ENCODE measurements at places on chromosomes 2 and 18. TPM values are rescaled to one million over a fixed set of nuclear protein-coding genes. Genes with fewer than 3 reads are reported as not detected.

Gene CNDP1
- not detected for total RNA-seq

Gene ATOH8
- total RNA-seq = 29.6 TPM

Gene LCT
- total RNA-seq = not detected

Gene CIB4
- total RNA-seq = not detected

Gene CEP192
- total RNA-seq = 33.3 TPM

Gene GRP
- not detected for total RNA-seq

Gene APCDD1
- 46.4 TPM for total RNA-seq

Gene EFHD1
- 46.8 TPM for total RNA-seq

Gene RSAD2
- 6.4 TPM for total RNA-seq

Gene EFEMP1
- total RNA-seq = 246 TPM

Gene ESPNL
- 0.30 TPM for total RNA-seq

Gene METTL21A
- 9.2 TPM for total RNA-seq

DNA sequence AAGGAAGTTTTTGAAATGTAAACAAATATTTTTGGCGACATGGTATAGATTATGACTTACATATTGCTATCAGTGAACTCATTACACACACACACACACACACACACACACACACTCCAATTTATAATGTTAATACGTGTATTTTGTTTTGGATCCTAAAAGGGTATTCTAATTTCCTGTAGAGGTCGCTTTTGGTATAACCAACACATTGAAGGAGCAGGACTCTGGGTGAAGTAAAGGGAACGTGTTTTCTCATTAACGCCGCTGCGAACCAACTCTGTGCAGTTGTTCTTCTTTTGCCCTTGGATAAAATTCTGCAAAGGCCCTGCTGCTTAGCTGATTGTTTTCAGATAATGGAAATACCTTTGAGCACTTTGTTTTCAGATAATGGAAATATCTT, 190.4 kb downstream of the PMAIP1 start:
- DNase-seq = no peak

DNA sequence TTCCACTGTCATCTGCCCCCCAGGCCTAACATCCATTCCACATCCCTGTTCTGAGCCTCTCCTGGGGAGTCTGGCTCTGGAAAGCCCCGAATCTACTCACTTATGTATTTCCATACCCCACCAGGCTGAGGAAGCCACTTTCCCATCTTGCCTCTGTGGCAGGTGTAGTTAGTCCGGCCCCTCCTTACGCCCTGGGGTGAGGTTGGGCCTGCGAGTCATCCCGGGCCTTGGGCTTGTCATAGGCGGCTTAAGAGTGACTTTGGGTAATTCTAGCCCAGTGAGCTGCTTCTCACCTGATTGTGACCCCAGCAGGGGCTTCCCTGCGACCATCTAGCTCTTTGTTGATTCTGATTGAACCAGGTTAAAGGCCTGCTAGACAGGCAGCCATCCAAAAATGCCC, 21.1 kb downstream of the PCARE start:
- DNase-seq = peak; percentile 17

DNA sequence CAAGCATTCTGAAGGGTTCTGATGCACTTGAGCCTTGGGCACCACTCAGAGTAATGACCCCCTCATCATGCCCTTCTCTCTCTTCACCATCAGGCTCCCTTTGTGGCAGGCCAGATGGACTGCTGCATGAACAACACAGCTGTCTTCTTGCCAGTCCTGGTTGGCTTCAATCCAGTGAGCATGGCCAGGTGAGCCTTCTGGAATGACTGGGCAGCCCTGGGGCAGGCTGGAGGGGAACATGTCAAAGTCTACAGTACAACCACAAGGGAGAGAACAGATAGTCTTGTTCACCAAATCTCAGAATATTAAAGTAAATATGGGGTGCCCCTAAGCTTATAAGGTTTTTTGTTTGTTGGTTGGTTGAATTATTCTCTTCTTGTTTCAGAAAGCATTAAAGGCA, 4.4 kb downstream of the GCKR start:
- no peak for DNase-seq

DNA sequence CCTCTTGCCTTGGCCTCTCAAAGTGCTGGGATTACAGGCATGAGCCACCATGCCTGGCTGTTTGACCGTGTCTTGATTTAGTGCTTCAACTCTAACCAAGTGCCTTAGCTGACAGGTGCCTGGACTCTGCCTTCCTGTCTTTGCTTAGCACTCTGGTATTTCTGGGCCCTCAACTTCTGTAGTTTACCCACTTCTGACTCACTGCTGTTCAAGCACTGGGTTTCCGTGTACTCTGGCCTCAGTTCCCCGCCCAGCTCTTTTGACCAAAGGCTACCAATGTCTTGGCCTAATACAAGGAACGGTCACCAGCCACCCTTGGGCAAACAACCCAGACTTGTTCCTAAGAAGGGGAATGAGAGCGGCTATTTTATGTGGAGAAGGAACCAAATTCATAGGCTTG, 35.7 kb upstream of the CABLES1 start:
- DNase-seq = no peak

DNA sequence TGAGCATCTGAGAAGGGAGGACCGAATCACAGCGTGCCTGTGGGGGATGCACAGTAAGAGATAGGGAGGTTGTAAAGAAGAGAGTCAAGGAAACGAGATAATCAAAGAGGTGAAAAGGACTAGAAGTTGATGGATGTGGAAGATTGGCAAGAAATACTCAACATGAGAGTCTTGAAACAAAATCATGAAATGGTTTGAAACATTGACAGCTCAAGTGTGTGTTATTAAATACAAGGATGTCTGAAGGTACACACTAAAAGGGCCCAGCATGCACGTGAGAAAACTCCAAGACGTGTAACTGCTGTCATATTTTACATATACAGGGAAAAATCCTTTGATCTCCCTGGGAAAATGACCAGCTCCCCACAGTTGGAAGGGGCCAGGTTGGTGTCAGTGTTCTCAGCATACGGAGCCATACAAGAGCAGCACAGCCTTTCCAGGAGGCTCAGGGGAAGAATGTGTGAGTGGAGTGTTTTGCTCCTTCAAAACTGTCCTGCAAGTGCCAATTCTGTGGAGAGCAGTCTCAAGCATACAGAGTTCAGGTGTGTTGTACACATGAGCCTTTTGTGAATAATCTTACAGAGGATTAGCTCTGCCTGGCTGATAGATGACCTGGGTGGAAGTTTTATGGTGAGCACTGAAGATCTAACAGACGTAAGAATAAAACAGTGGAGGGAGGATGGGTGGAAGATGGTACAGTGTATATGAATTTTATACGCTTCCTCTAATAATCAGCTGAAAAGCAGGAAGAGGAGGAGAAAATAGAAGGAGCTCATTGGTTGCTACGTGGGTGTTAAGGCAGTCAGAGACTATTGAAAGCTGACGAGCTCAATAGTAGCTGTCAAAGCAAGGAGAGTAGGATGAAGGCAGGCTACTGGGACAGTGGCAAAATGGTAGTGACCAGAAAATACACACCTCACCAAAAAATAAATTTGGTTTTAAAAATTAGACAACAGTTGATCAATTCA, 126.8 kb downstream of the ATP9B start:
- DNase-seq = no peak

GRCh38 chr2:219946021-219946420, 318.6 kb downstream of the SLC4A3 start:
- DNase-seq = no peak

DNA sequence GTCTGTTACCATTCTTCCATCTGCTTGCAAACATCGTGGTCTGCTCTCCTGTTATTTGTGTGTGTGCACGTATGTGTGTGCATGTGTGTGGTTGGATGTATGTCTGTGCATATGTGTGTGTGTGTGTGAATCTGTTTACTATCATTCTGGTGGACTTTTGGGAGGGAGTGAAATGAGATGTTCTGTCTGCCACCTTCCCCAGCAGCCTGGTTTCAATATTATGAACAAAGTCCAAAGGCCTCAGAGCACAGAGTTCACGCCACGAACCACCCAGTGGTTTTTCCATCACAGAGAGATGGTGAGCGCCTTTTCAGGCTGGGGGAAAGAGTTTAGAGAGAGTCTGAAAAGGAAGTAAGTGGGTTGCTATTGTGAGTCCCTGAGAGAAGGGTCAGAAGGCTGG, 67.1 kb upstream of the YWHAQ start:
- DNase-seq = no peak

- DNase-seq = no peak
Measured at GRCh38 chr2:115161771-115162493, 719.5 kb downstream of the DPP10 start.

GRCh38 chr2:162343492-162343823, 474 bp upstream of the GCA start:
- no peak for DNase-seq

GRCh38 chr2:43059183-43059897, 167.1 kb downstream of the ZFP36L2 start:
- DNase-seq = peak; percentile 79

GRCh38 chr18:79424880-79425568, 29.3 kb downstream of the NFATC1 start:
- DNase-seq = no peak

GRCh38 chr18:1026930-1027329, 122.3 kb downstream of the ADCYAP1 start:
- DNase-seq = no peak

DNA sequence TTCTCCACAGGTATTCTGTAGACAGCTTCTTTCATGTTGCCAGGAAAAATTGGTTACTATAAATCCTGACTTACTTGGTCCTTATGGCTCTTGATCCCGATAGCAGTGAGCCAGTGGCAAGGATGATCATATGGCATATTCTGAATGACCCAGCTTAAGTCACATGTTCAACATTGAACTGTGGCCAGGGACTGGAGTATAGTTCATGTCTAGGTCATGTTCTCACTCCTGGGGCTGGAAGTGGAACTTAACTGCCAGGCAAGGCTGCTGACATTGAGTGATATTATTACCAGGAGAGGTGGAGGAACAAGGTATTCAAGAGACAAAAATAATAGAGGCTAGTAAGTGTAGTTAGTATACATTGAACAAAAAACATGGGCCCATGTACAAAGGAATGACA, 26.2 kb downstream of the R3HDM1 start:
- DNase-seq = no peak

DNA sequence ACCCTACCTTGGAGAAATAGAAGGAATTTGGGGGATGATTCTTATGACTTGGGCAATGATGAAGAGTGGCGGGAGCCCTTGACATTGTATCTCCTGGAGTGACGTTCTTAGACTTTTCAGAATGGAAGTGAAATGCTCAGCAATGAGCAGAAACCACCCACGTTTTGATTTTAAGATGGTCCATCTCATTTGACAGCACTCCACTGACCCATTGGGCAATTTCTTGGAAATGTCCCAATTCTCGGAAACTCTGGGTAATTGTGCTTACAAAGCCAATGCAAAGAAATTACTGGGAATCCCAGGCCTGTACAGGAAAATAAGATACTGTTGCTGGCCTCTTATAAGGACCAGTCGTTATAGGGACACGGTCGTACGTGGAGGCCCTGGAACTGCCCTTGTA, 170.0 kb upstream of the COPS8 start:
- no peak for DNase-seq

- DNase-seq = no peak
Measured at GRCh38 chr2:35871672-35872071, 483.9 kb upstream of the CRIM1 start.

GRCh38 chr18:56066524-56067213, 478.7 kb upstream of the TCF4 start:
- no peak for DNase-seq

GRCh38 chr2:12463189-12463588, 253.5 kb upstream of the TRIB2 start:
- DNase-seq = no peak

DNA sequence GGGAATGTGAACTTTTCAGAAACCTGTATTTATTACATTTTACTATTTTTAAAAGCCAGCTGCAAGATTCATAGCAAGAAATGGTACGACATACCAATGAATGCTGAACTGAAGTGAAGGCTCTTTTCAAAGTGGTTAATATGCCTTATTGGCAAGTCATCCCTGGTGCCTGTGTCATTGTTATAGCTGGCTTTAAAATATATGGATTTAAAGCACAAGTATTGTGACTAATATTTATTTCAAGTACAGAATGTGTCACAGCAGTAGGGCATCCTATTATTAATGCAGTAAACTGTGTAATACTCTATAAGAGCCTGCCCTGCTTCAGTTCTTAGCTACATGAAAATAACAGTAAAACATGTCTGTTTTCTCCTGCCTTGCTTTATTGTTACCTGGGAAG, 10.8 kb downstream of the TSHZ1 start:
- DNase-seq = no peak

GRCh38 chr18:26520974-26521373, 27.4 kb downstream of the KCTD1 start:
- no peak for DNase-seq

DNA sequence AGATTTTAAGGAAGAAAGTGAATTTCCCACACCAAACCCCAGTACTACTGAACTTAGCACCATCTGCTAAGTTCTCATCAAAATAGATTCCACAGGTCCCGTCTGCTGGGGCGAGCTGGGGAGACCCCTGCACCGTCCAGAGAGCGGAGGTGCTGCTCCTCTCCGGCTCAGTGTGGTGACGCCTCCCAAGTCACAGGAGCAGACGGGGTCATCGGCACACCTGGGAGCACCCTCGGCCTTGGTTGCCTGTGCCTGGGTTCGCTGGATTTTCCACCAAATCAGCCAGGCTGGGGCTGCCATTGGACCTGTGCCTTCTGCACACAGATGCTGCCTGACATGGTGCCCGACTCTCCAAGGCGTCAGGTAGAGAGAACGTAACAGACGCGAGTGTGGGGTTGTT, 141.3 kb downstream of the PXDN start:
- DNase-seq = no peak

GRCh38 chr2:168039881-168040280, 207.5 kb downstream of the STK39 start:
- no peak for DNase-seq

- no peak for DNase-seq
Measured at GRCh38 chr2:100976645-100977391, 25.3 kb upstream of the RPL31 start.

- no peak for DNase-seq
Measured at GRCh38 chr2:165897726-165898125, 55.9 kb downstream of the TTC21B start.

GRCh38 chr2:60149176-60149575, 404.3 kb downstream of the BCL11A start:
- DNase-seq = no peak

DNA sequence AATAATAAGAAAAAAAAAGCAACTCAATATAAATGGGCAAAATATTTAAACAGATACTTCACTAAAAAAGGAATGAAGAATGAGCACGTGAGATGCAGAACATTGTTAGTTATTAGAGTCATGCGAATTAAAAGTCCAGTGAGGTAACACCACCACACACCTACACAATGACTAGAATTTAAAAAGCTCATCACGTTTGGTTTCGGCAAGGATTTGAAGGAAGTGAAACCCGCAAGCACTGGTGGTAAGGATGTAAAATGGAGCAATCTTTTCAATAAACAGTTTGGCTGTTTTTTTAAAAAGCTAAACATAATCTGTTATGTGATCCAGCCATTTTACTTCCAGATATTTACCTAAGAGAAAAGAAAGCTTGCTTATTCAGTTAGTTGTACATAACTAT, 1181.6 kb upstream of the CELF4 start:
- no peak for DNase-seq
